Mammary epithelial cell (primary cell): ENCODE measurements at places on chromosomes 2 and 18.
A peak's percentile ranks its signal among the peaks of the same experiment; 100 is the strongest.

DNA sequence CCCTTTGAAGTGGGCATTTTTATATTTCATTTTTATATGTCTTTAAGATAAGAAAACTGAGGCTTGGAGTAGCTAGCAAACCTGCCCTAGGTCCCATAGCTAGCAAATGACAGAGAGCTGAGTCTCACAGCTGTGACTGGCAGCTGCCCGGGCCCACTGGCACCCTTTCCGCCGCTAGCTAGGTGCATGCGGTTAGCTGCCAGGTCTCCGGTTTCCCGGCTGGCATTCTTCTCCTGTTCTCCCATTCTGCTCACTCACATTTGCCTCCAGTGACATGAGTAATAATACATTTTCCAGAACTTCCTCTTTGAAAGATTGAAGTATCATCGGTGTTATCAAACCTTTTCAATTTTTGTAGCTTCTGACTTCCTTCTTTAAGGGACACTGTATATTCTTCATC lies 38.7 kb downstream of the MTCL1 start:
- no peak for DNase-seq

GRCh38 chr2:75703589-75704287 lies 7.0 kb downstream of the GCFC2 start:
- no peak for DNase-seq

GRCh38 chr18:48629730-48630324 lies 91.0 kb downstream of the CTIF start:
- peak; percentile 83 for DNase-seq

GRCh38 chr2:10283106-10284062 lies 19.3 kb upstream of the HPCAL1 start:
- DNase-seq = peak; percentile 85
